Subcutaneous adipose tissue (tissue), 4 donors: ENCODE measurements at places on chromosomes 7 and 10. TPM values are rescaled to one million over a fixed set of nuclear protein-coding genes. Genes with fewer than 3 reads are reported as not detected.

The ZRANB1 gene
- total RNA-seq, result 39.3 TPM

The ARHGEF35 gene
- 4.9 TPM for total RNA-seq

The PLCE1 gene
- total RNA-seq, result 7.5 TPM

The XPNPEP1 gene
- 64.9 TPM for total RNA-seq

The ZNF775 gene
- 0.49 TPM for total RNA-seq

The FXYD4 gene
- total RNA-seq, result not detected

The PDE6C gene
- not detected for total RNA-seq

The C10orf62 gene
- 0.44 TPM for total RNA-seq

The FKBP6 gene
- not detected for total RNA-seq

The NPTX2 gene
- total RNA-seq, result 6.8 TPM

The KLLN gene
- total RNA-seq, result 0.34 TPM

The CFTR gene
- 2.6 TPM for total RNA-seq

The CALN1 gene
- total RNA-seq, result 0.68 TPM
